ENCODE measurements at places on chromosomes 2 and 18. TPM values are rescaled to one million over a fixed set of nuclear protein-coding genes. Genes with fewer than 3 reads are reported as not detected.

Gene ITPRIPL1
- 2.0 TPM for total RNA-seq

DNA sequence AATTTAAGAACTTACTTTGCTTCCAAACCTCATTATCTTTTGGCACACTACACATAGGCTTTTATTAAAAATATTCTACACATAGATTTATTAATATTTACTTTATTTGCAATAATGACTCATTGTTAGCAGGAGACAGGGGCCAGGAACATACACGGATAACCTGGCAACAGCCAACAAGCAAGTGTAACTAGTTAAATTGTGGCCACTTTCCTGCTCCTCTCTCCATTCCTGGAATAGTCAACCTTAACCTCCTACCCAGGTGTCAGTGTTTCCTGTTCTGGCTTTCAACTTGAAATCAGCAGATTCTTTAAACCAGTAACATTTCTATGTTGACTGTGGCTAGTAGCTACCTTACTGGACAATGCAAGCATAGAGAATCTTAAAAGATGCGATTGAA, 26.5 kb downstream of the ACVR1 start:
- no peak overlapping the region for H3K4me3 ChIP-seq
- no peaks in the 10 kb centered on the region for H3K4me1 ChIP-seq
- no peak for DNase-seq
- no peaks in the 10 kb centered on the region for H3K36me3 ChIP-seq

Gene LRRTM1
- total RNA-seq = 1.0 TPM

GRCh38 chr18:35176925-35177324, 63.9 kb upstream of the ZNF397 start:
- no peaks in the 10 kb centered on the region for H3K4me1 ChIP-seq
- no peak overlapping the region for H3K4me3 ChIP-seq
- no peak overlapping the region for H3K27ac ChIP-seq
- H3K27me3 ChIP-seq = no peaks in the 10 kb centered on the region
- no peak for DNase-seq
- H3K36me3 ChIP-seq = no peaks in the 10 kb centered on the region

DNA sequence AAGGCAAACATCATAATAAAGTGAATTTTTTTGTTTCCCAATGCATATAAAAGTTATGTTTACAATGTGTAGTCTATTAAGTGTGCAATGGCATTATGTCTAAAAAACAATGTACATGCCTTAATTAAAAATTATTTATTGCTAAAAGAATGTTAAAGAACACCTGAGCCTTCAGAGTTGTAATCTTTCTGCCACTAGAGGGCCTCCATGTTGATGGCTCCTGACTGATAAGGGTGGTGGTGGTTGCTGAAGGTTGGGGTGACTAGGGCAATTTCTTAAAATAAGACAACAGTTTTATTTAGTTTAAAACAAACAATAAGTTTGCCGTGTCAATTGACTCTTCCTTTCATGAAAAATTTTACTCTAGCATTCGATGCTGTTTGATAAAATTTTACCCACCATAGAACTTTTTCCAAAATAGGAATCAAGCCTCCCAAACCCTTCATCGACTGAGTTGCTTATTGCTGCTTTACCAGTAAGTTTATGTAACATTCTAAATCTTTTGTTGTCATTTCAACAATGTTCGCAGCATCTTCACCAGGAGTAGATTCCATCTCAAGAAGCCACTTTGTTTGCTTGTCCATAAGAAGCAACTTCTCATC, 32.3 kb downstream of the MAP3K2 start:
- no peaks in the 10 kb centered on the region for H3K27me3 ChIP-seq
- no peak overlapping the region for H3K27ac ChIP-seq
- H3K36me3 ChIP-seq = no peaks in the 10 kb centered on the region
- H3K4me3 ChIP-seq = no peak overlapping the region
- no peak for DNase-seq

GRCh38 chr2:8252997-8253694, 428.7 kb upstream of the ID2 start:
- no peaks in the 10 kb centered on the region for H3K4me1 ChIP-seq
- no peaks in the 10 kb centered on the region for H3K36me3 ChIP-seq
- no peak for DNase-seq
- no peak overlapping the region for H3K4me3 ChIP-seq
- no peaks in the 10 kb centered on the region for H3K27me3 ChIP-seq

Gene SLC9A4
- 0.80 TPM for total RNA-seq

DNA sequence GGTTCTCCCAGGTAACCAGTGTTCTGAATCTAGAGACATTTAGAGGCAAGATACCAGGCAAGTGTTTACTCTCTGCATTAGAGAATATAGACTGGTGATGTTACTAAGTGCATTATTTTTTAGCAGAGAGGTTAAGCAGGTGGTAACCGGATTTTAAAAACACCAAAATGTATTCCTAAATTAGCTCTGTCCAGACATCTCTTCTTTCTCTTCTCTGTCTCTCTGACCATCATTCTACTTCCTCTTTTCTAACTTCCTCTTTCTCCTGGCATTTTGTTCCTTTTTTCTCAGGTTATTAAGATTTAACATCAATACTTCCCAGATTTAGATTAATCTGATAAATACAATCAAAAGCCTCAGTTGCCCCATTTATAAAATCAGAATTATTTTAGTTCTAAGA, 31.7 kb upstream of the DYNC1I2 start:
- H3K4me1 ChIP-seq = no peaks in the 10 kb centered on the region
- H3K36me3 ChIP-seq = no peaks in the 10 kb centered on the region
- H3K4me3 ChIP-seq = no peak overlapping the region
- no peak for DNase-seq

DNA sequence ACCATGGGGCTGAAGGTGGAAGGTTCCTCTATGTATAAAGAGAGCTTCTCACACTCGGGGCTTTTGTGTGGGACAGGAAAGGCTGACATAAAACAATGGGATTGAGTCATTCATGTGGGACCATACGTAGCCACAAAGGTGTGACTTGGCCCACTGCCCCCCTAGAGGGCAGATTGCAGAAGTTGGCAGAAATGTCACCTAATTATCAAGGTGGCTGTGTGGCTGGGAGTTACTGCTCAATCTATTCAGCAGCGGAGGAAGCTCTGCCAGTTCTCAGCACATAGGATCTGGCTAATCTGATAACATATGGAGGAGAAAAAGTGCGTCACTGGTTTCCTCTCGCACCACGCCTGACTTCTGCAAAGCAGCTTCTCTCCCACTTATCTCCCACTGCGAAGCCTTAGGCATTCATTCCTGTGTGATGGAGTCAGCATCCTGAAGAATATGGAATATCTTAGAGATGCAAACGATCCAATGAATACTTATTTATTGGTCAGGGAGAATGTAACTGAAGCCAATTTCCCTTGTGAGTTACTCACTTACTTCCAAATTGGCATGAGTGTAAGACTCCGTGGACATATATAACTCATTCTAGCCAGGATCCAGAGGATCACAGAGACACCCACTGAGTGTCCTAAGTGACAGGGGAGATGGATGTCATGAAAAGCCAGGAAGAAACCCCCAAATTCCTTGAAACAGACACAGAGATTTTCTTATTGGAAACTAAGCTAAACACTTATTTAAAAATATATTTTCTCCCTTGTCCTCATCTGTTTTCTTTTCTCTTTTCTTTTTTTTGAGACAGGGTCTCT, 344.8 kb downstream of the TGIF1 start:
- no peaks in the 10 kb centered on the region for H3K36me3 ChIP-seq
- no peaks in the 10 kb centered on the region for H3K27me3 ChIP-seq
- peak; percentile 21 for DNase-seq
- no peak overlapping the region for H3K27ac ChIP-seq
- no peaks in the 10 kb centered on the region for H3K4me1 ChIP-seq

DNA sequence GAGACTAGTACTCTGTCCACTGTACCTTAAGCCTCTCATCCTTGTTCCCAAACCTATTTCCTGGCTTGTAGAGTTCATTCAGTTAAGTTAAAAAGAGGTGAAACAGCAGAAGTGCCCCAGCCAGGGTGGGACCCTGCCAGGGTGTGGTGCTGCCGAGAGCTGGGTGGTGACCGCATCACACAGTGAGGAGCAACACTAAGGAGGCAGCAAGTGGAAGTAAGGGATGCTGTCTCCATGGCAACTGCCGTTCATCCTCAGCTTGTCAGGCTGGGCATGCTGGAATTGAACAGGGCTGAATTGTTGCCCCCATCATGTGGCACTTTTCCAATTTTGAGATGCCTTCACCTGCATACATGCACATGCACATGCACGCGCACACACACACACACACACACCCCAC, 77.0 kb downstream of the VSNL1 start:
- no peak overlapping the region for H3K27ac ChIP-seq
- no peak for DNase-seq
- no peaks in the 10 kb centered on the region for H3K36me3 ChIP-seq
- no peaks in the 10 kb centered on the region for H3K4me1 ChIP-seq
- H3K27me3 ChIP-seq = no peaks in the 10 kb centered on the region
- no peak overlapping the region for H3K4me3 ChIP-seq

DNA sequence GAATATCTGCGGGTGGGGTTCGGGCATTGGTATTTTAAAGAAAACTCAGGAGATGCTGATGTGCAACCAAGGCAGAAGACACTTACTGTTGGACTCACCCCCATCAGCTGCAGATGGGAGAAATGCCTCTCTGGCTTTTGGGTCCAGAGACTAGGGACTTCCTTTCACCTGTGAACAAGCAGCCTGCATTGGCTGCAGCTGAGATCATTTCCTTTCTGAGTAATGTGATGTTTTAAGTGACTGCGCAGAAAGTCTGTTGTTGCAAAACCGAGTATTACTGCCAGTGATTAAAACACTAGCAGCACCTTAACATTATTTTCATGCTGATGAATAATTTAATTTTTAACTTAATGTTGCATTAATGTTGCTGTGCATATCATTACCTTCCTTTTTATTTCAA, 143.0 kb downstream of the TSN start:
- no peaks in the 10 kb centered on the region for H3K36me3 ChIP-seq
- H3K4me1 ChIP-seq = no peaks in the 10 kb centered on the region
- no peak overlapping the region for H3K27ac ChIP-seq
- no peak overlapping the region for H3K4me3 ChIP-seq
- no peaks in the 10 kb centered on the region for H3K27me3 ChIP-seq
- DNase-seq = no peak

- no peaks in the 10 kb centered on the region for H3K36me3 ChIP-seq
- H3K4me1 ChIP-seq = no peaks in the 10 kb centered on the region
- no peak overlapping the region for H3K27ac ChIP-seq
- DNase-seq = no peak
- H3K27me3 ChIP-seq = peaks cover under 1% of the 10 kb centered on the region
- H3K4me3 ChIP-seq = no peak overlapping the region
Measured at GRCh38 chr18:74013955-74014354, 133.7 kb downstream of the FBXO15 start.

DNA sequence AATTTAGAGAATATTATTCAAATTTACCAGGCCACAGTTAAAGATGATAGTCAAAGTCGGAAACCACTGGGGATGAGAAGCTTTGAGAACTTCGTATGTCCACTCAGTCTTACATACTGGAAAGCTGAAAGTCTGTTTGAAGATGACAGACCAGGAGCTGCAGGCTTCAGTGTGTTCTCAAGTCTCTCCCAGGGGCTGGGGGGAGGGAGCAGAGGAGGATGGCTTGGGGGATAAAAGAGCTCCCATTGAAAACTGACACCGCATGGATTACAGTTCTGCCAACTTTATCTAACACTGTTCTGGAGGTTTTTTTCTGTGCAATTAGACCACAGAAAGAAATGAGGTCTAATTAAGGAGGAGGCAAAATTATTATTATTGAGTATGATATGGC, 170.5 kb upstream of the ALKAL2 start:
- H3K4me1 ChIP-seq = no peaks in the 10 kb centered on the region
- H3K36me3 ChIP-seq = no peaks in the 10 kb centered on the region
- H3K27me3 ChIP-seq = peaks cover 9% of the 10 kb centered on the region
- no peak for DNase-seq
- no peak overlapping the region for H3K27ac ChIP-seq

GRCh38 chr18:22332590-22332989, 85.1 kb downstream of the CTAGE1 start:
- no peaks in the 10 kb centered on the region for H3K4me1 ChIP-seq
- no peak for DNase-seq
- no peak overlapping the region for H3K27ac ChIP-seq
- H3K36me3 ChIP-seq = no peaks in the 10 kb centered on the region
- H3K27me3 ChIP-seq = no peaks in the 10 kb centered on the region

DNA sequence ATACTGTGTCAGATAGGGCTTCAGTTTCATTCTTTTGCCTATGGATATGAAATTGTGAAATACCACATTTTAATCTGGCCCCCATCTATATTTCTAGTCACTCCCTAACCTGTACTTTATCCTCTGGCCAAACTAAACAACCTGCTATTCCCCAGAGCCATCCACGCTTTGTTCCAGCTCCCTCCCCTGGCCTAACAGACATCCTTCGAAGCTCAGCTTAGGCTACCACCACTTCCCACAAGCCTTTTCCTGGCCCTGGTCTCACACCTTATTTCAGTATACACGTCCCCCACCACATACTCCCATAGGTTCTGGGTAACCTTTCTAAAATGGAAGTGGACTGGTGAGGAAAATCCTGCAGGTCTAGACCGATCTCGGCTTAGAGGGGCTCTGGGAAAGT, 55.4 kb downstream of the MAP4K3 start:
- no peak overlapping the region for H3K4me3 ChIP-seq
- peaks cover 9% of the 10 kb centered on the region for H3K4me1 ChIP-seq
- no peak for DNase-seq
- no peak overlapping the region for H3K27ac ChIP-seq

DNA sequence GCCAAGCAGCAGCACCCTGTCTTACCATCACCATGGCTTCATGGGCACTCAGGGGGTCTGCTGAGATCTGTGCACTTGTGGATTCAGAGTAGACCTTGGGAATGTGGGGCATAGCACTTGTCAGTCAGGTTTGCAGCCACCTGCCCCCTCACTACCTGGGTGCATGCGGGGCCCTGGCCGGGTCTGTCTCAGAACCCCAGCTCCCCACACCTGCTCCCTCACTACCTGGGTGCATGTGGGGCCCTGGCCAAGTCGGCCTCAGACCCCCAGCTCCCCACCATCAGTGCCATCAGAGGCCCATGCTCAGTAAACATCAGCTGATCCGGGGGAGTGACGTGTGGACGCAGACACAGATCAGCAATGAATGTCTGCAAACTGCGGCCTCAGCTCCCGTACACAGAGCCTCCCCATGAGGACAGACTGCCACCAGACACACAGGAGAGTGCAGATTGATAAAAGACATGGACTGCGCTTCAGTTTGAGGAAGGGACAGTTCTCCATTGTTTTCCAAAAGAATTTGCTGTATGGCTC, 205.1 kb downstream of the GLI2 start:
- no peak overlapping the region for H3K4me3 ChIP-seq
- H3K27me3 ChIP-seq = no peaks in the 10 kb centered on the region
- DNase-seq = no peak
- H3K36me3 ChIP-seq = no peaks in the 10 kb centered on the region

DNA sequence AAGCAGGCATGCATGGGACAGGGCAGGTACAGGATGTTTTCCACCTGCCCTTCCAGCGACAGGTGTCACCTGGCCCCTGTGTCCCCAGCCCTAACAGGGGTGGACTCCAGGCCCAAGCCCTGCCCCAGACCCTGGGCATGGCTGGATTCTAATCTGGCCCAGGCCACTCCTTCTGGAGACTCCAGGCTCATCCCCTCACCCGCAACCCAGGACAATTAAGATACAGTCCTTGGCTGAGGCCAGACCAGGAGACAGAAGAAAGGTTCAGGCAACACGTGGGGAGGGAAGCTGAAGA, 9.5 kb downstream of the BIN1 start:
- no peak overlapping the region for H3K27ac ChIP-seq
- peaks cover 92% of the 10 kb centered on the region for H3K4me1 ChIP-seq
- no peaks in the 10 kb centered on the region for H3K27me3 ChIP-seq
- H3K36me3 ChIP-seq = no peaks in the 10 kb centered on the region
- no peak for DNase-seq

- H3K4me3 ChIP-seq = no peak overlapping the region
- H3K4me1 ChIP-seq = no peaks in the 10 kb centered on the region
- no peak overlapping the region for H3K27ac ChIP-seq
- H3K36me3 ChIP-seq = no peaks in the 10 kb centered on the region
- no peaks in the 10 kb centered on the region for H3K27me3 ChIP-seq
Measured at GRCh38 chr2:6937157-6937556, 19.9 kb downstream of the RNF144A start.

All from hepatocyte (in vitro differentiated cells).